ENCODE measurements at places on chromosomes 6 and 20. TPM values are rescaled to one million over a fixed set of nuclear protein-coding genes. Genes with fewer than 3 reads are reported as not detected.
A peak's percentile ranks its signal among the peaks of the same experiment; 100 is the strongest.

Gene KCNS1
- total RNA-seq, result 0.24 TPM

Gene CALHM6
- 18.9 TPM for total RNA-seq

GRCh38 chr20:59571551-59572314 is 32.6 kb upstream of the PHACTR3 start:
- peak; percentile 60 for ATAC-seq

DNA sequence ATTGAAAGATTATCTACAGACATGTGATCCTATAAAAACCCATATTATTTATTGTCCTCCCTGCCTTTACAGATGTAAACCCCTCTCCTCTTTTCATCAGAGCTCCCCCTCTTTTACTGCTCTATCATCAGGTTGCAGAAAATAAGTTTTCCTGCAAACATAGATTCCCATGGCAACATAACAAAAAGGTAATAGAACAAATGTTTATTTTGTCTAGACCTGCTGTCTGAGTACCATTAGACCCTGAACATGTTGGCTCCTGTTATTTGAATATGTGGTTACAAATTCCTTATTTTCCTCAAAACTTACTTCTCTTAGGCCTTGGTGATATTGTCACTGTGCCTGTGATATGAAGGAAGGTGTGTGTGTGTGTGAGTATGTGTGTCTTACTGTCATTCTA is 11.5 kb downstream of the MAPK14 start:
- no peak for ATAC-seq

DNA sequence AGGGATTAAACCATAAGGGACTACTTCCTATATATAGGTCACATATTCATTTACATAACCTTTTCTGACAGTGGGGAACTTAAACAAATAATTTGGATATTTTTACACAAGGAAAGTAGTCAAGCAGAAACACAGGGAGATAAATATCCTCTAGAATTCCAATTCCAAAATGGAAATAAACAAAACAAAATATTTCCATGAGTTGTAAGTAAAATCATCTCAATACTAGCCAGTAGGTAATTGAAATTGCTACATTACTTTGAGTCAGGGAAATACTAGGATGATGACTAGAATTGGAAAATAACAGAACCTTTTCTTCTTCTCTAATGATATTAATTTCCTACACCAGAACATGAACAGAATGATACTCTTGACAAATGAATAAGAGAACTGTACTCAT is 1308.1 kb upstream of the GJE1 start:
- ATAC-seq, result no peak

DNA sequence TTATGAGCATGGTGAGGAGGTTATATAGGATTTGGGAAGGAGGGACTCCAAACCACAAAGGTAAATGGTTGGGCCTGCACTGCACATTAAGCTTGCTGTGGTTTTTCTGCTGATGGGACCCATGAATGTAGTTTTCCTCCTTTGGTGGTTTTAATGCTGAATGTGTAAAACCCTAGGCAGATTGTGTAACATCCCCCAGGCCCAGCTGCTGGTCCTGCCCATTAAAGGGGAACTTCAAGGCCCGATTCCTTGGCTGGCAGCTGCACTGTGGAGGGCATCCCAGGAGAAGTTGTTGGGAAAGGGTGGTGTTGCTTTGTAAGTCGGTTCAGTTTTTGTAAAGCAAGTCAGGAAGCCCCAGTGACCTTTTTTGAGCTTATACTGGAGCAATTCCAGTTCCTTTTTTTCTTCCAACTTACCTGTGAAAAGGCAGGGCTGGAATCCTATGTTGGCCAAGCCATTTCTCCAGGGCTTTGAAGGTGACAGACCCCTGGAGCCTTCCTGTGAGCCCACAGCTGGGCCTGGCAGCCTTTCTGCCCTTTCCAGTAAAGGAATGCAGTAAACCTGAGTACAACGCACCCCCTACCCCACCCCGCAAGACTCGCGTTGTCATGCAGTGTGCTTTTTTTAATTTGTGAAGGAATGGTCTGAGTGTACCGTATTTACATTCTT is 43.1 kb upstream of the NAA20 start:
- no peak for ATAC-seq

GRCh38 chr6:36724514-36725390 is 27.1 kb downstream of the RAB44 start:
- peak; percentile 37 for ATAC-seq

GRCh38 chr6:16278048-16278724 is 39.8 kb downstream of the GMPR start:
- no peak for ATAC-seq

GRCh38 chr6:127451388-127451787 is 7.8 kb downstream of the KIAA0408 start:
- no peak for ATAC-seq

GRCh38 chr6:100490065-100490464 is 25.3 kb upstream of the SIM1 start:
- ATAC-seq, result no peak

DNA sequence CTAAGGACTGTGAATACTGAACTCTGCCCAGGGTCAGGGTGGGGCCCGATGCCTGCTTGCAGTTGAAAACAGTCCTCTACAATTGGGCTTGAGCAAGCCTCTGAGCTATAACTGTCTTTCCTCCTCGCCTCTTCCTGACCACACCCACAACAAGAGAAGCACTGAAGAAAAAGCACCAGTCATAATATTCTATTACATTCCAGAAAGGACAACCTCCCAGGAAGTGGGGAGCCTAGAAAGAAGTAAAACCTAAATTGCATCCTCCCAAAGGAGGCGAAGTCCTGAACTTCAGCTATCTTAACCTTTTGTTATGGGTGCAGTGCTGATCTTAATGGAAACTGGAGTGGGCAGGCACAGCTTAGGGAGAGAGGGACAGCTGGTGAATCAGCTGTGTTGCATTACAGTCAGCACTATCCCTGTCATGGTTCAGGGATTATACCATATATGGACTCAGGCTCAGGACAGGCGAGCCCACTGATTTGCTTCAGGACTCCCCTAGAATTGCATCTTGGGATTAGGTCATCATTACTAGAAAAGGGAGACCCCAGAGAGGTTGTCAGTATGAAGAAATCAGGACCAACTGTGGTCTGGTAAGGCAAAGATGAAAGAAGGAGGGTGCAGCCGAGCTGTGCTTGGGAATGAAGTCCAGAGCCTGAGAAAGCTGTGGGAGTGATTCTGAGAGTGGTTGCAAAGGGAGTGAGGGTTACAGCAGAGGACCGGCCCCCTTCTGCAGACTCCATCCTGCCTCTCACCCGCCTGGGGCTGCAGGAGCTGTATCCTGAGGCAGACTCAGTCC is 18.3 kb upstream of the TRAM2 start:
- peak; percentile 69 for ATAC-seq

- no peak for ATAC-seq
Measured at GRCh38 chr6:42762950-42763349, 17.0 kb upstream of the TBCC start.

GRCh38 chr20:17701826-17702225 is 2.1 kb downstream of the BANF2 start:
- ATAC-seq, result no peak

Measured in activated T-helper 17 cell treated with anti-CD3 and anti-CD28 coated beads, Interleukin-2, amount 50 U/mL, for 72 hours (primary cell).